ENCODE measurements at places on chromosomes 6 and 20.

DNA sequence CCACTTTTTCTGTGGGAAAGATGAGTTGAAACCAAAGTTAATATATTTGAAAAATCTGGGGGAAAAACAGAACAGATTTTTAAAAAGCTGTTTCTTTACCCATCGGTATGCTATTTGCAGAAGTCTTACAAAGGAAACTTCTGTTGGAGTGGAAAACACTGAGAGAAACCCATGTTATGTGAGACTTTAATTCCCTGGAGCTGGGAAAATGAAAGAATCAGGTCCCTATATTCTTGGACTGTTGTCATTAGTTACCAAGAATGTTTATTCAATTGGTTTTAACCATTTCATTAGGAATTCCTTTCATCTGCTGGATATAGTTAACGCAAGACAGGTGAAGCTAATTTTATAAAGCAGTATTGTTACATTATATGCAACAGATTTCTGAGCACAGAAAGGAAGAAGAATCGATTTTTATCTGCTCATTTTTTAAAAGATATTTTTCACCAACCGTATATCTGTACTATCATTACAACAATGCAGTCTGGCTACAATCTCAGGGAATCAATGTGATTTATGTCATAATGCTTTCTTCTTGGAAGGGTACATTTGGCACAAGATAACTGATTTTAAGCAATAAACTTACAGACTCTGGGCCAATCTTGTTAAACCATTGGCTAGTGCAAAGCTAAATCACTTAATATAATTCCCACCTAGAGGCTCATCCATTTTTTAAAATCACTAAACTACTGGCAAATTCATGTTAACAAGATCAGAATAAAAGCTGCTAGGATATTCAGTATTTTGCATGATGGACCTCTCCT, 170.0 kb downstream of the MOXD1 start:
- H3K4me3 ChIP-seq: no peak overlapping the region
- H3K4me1 ChIP-seq: no peaks in the 10 kb centered on the region
- no peaks in the 10 kb centered on the region for H3K36me3 ChIP-seq
- DNase-seq: no peak

DNA sequence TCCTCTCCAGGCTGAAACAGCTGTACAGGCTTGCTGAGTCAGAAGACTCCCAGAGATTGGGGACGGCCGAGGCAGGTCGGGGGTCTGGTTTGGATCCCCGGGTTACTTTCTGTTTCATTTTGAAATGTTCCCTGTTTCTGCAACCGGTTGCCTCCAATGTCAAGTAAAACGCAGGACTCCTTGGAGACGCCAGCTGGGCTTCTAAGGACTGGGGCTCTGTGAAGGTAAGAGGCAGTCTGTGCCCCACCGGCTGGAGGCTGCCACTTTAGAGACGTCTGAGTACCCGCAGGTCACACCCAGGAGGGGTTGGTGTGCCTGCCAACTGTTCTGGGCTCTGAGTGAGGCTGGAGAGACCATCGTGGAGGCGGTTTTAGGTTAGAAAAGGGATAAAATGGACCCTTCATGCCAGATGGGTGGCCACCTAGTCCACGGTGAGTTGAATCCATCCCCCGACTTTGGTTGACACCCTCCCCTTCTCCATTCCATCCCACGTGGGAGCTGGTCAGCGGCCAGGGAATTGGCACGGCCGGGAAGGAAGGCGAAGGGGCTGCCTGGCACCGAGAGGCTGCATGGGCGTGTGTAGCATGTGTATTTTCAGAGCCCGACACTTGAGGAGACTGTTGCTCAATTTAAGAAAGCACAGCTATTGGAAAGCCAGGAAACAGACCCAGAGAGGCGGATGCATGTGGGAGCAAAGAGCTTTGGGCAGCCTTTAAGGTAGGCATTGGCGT, 240.9 kb downstream of the PHACTR1 start:
- H3K27me3 ChIP-seq: no peaks in the 10 kb centered on the region
- DNase-seq: no peak
- no peaks in the 10 kb centered on the region for H3K36me3 ChIP-seq
- H3K4me3 ChIP-seq: peak overlapping the region; percentile 90

DNA sequence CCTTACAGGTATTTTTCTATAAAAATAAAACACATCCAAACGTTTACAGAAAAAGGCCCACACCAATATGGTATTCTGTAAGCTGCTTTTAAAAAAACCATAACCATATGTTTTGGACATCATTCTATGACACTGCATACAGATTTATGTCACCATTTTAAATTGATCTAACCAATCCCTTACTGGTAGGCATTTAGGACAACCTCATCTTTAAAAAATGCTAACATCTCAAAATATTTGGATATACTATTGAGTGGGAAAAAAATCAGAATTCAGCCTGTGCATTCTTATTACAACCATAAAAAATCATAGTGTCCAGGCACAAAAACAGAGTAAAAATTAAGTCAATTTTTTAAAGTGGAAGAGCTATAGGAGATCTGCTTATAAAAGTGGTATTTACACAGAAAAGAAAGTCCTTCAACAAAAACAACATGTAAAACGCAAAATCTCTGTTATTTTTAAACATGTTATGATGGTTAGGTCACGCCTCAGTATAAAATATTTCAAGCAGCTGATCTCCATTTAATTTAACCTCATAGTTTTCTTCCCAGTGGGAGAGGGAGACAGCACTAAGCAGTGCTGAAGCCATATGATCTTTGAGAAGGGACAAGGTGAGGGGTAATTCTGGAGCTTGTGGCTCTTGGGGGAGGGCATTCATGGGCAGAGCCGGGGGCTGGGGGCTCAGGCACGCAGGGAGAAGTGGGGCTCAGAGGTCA, 21.2 kb downstream of the TRAM2 start:
- H3K4me1 ChIP-seq: peaks cover 25% of the 10 kb centered on the region
- no peaks in the 10 kb centered on the region for H3K27me3 ChIP-seq
- H3K27ac ChIP-seq: no peak overlapping the region
- no peak for DNase-seq
- H3K4me3 ChIP-seq: no peak overlapping the region

DNA sequence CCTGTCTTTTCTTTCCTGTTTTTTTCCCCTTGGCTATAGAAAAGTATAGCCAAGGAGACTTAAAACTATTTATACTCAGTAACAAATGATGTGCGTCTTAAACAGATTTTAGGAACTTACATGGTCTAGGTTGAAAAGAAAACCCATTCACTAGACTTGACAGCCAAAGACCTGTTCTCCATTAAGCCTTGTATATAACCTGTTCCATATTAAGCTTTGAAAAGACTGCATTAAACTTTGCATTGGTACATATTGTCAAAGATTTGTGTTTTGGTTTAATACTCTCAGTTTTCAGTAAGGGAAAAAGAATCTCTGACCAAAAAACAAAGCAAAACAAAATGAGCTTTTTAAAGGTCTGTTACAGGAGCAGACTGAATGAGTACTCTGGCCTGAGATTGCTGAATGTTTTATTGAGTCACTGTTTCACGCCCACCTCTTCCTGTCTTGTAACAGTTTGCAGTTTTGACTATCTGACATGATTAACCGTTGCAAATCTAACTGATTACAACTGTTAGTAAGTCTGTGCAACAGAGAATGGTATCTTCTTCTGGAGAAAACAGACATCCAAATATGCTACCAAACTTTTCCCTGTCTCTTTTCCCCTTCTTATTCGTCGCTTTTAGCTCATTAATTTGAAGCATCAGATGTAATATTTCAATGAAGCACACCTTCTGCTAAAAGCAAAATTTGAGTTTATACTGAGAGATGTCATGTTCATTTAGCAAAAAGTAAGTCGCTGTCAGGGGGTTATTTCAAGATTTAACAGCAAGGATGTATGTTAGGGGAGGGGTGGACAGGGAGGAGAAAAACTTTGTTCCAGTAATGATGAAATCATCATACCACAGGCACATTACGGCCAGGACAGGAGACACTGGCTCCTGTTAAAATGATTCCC, 59.1 kb upstream of the SUPT3H start:
- no peak overlapping the region for H3K27ac ChIP-seq
- H3K27me3 ChIP-seq: no peaks in the 10 kb centered on the region
- no peaks in the 10 kb centered on the region for H3K36me3 ChIP-seq
- no peak for DNase-seq

DNA sequence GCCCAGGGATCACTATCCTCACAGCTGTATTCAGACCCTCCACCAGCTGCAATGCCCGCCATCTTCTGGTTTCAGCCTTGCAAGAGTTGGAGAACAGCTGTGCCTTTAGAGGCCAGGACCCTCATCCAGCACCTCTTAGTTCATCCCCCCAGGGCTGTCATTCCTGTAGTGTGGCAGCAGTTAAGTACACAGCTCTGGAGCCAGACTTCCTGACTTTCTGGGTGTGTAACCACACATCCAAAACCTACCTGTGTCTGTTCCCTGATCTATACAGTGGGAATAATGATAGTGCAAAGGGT, 452 bp upstream of the TREM2 start:
- no peaks in the 10 kb centered on the region for H3K27me3 ChIP-seq
- DNase-seq: no peak
- H3K36me3 ChIP-seq: no peaks in the 10 kb centered on the region
- H3K4me3 ChIP-seq: no peak overlapping the region
- H3K4me1 ChIP-seq: no peaks in the 10 kb centered on the region

- H3K4me1 ChIP-seq: no peaks in the 10 kb centered on the region
- no peaks in the 10 kb centered on the region for H3K27me3 ChIP-seq
- no peak overlapping the region for H3K27ac ChIP-seq
- H3K36me3 ChIP-seq: no peaks in the 10 kb centered on the region
- no peak for DNase-seq
These were observed 172.1 kb upstream of the RUNX2 start for GRCh38 chr6:45156075-45156474.

- no peaks in the 10 kb centered on the region for H3K36me3 ChIP-seq
- DNase-seq: no peak
- no peak overlapping the region for H3K27ac ChIP-seq
- H3K27me3 ChIP-seq: no peaks in the 10 kb centered on the region
These were observed 22.6 kb upstream of the BTN3A2 start for GRCh38 chr6:26342106-26343004.

DNA sequence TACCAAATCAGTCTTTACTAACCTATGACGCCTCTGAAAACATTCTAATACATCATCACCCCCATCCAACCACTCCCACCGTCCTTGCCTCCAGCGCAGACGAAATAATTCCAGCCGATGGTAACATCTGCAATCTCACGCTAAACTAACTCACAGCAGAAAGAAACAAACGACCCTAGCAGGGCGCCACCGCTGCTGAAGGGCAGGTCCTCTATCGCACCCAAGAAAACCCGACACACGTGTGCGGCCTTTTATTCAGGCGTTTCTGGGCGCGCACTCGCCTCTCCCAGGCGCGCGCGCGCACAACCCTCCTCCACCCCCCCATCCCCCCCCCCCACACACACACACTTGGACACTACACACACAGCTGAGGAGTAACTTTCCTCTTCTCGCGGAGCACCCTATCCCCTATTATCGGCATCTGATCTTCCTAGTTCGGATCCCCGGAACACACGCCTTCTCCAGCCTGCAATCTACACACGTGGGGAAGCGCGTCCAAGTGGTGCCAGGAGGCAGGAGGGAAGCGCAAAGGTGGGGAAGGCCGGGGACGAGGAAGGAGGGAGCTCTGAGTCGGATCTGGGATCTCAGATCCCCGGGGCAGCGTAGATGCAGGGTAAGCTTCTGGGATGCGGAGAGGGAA, 1.4 kb downstream of the GFOD1 start:
- peak; percentile 56 for DNase-seq
- H3K4me1 ChIP-seq: peaks cover 30% of the 10 kb centered on the region
- peak overlapping the region; percentile 94 for H3K27ac ChIP-seq
- H3K27me3 ChIP-seq: no peaks in the 10 kb centered on the region
- H3K36me3 ChIP-seq: no peaks in the 10 kb centered on the region
- peak overlapping the region; percentile 81 for H3K4me3 ChIP-seq

- H3K27ac ChIP-seq: no peak overlapping the region
- no peaks in the 10 kb centered on the region for H3K4me1 ChIP-seq
- H3K27me3 ChIP-seq: no peaks in the 10 kb centered on the region
- no peaks in the 10 kb centered on the region for H3K36me3 ChIP-seq
- H3K4me3 ChIP-seq: no peak overlapping the region
- DNase-seq: no peak
These were observed 91.2 kb downstream of the DLL1 start for GRCh38 chr6:170199716-170200115.

- DNase-seq: no peak
- no peaks in the 10 kb centered on the region for H3K36me3 ChIP-seq
- no peaks in the 10 kb centered on the region for H3K27me3 ChIP-seq
- H3K4me3 ChIP-seq: no peak overlapping the region
- H3K4me1 ChIP-seq: no peaks in the 10 kb centered on the region
- H3K27ac ChIP-seq: no peak overlapping the region
These were observed 98.7 kb downstream of the SHLD1 start for GRCh38 chr20:5848711-5849505.
